Islet precursor cell (in vitro differentiated cells): ENCODE measurements at places on chromosomes 2 and 18.

DNA sequence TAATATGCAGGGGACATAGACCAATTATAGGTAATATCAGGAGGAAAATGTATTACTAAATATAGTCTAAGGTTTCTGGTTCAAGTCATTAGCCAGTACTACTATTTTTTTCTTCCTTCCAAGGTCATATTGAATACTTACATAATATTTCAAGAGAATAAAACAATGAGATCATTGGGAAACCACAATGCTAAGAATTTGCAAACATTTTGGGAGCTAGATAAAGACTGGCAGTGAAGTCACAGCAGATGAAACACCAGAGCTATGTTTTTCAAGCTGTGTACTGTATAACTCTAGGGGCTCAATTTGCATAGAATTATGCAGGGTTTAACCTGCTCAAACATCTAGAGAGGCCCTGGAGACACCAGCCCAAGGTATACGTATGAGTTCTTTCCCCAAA, 80.5 kb upstream of the KCNH7 start:
- DNase-seq, result no peak

DNA sequence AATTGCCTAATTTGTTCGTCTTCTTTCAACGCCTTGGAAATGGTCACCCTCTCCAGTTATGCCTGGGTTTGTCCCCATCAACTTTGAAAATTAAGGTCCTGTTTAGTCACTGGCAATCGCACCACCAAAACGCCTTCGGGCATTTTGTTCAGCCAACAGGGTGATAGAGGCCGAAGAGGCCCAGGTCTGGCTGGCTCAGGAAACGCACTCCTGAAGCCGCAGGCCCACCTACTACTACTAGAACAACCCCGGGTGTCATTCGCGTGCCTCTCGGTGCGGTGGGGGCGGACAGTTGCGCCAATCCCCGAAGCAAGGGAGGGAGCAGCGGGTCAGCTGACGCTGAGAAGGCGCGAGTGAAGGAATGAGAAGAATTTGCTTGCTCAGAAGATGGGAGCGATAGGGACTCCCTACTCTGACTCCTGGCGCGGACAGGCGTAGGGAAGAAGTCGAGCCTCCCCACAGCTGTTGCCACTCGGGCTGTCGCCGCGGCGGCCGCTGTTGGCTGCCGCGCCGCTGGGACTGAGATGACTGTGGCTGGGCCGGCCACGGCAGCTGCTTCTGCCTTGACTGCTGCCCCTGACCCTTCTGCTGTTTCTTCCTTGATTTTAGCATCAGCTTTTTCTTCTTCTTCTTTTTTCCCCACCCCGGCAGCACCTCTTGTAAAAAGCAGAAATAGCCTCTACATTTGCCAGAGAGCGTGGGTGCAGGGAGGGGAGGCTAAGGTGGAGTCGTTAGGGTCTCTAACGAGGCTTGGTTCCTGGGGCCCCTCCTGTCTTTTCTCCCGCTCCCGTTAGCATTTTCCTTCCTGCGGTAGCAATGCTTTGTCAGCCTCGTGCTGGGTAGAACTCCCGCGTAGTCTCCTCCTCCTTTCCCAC, 387.6 kb downstream of the FIGN start:
- DNase-seq, result peak; percentile 100

DNA sequence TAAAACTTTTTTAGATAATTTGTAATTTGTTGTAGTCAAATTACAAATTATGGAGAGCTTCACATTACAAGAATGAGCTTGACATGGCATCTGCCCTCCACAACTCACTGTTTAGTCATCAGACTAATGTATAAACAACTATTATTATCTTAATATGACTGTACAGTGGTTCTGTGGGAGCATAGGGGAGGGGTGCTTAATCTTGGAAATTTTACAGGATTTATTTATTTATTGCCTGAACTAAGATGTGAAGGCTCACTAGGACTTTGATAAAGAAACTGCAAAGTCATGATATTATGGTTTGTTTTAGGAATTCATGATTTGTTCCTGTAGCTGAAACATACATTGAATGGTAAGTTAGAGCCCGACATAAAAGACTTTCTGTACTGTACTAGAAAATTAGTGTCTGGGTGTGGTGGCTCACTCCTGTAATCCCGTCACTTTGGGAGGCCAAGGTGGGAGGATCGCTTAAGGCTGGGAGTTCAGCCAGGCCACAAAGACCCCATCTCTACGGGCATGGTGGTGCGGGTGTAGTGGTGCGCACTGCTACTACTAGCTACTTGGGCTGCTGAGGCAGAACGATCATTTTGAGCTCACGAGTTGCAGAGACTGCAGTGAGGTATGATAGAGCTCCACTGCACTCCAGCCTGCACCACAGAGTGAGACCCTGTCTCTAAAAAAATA, 2.1 kb downstream of the MARCHF7 start:
- no peak for DNase-seq

GRCh38 chr2:19176977-19177376, 181.4 kb downstream of the OSR1 start:
- DNase-seq, result no peak

GRCh38 chr18:12659904-12660605, 2.1 kb upstream of the SPIRE1 start:
- DNase-seq, result no peak

DNA sequence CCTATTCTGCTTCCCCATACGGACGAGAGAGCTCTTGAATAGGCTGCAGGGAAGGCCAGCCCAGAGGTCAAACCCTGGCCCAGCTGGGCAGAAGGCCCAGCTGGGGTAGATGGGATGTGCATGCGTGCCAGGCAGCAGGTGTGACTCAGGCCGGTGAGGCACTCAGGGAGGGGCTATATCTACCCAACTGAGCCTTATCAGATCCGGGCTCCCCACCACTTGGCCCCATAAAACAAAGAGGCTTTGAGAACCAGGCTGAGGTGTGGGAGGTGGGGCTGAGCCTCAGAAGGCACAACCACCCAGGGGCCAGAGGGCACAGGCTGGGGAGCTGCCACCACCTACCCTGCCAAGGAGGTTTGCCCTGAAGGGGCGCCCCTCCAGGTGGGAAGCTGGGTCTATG, 8.0 kb upstream of the CFAP65 start:
- DNase-seq, result no peak

DNA sequence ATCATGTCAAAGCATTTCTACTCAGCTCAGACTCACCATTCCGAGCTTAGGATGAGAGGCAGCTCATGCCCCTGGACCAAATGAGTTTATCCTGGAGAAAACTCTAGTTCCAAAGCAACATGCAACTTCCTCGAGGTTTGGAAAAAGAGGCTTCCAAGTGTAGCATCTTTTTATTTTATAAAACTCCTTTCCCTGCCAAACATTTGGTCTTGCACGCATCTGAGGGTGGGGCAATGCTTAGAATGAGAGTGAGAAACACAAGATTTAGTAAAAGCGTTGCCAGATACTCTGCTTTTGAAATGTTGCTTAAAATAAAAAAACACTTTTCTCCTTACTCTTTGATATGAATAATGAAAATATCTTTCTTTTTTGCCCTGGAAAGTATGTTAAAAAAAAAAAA, 151.5 kb downstream of the NCKAP5 start:
- DNase-seq, result no peak

- peak; percentile 87 for DNase-seq
These were observed 118.1 kb upstream of the CXCR4 start for GRCh38 chr2:136236019-136236418.

GRCh38 chr2:112317303-112318158, 42.1 kb downstream of the ZC3H6 start:
- DNase-seq, result no peak

DNA sequence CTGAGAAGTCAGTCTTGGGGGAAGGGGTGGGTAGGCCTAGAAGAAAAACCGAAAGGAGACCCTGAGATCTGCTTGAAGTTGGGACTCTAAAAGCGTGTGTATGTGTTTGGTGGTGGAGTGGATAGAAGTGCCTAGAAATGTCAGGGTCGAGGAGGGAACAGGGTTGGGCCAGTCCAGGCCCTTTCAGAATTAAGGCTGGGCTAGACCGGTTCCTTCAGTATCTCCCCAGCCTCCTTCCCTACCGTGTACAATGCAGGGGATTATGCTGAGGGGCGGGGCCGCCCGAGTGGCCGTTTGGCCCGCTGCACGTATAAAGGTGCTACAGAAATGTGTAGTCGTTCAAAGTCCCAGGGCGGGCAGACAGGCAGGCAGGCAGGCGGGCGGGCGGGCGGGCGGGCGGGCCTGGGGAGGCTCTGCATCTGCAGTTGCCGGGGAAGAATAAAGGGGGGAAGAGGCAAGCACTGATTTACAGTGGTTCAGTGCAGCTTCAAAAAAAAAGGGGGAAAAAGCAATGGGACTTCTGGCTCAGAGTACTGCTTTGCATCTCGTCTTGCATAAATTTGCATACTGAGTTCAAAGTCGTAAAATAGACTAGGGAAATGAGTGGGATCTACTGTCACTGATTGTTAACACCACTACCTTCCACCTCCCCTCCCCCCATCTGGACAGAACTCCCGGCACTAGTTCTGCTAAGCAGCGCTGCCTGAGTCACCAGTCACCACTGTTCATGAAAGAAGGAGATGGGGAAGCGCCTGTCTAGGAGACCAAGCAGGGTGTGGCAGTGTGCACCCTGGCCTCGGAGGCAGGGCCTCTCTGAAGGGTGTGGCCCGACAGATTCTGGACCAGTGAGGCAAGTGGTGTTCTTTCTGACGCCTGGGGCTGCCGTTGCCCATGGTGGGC, 3.6 kb downstream of the IGFBP2 start:
- peak; percentile 90 for DNase-seq

GRCh38 chr2:81672923-81673322, 1368.4 kb upstream of the LRRTM1 start:
- DNase-seq, result no peak

DNA sequence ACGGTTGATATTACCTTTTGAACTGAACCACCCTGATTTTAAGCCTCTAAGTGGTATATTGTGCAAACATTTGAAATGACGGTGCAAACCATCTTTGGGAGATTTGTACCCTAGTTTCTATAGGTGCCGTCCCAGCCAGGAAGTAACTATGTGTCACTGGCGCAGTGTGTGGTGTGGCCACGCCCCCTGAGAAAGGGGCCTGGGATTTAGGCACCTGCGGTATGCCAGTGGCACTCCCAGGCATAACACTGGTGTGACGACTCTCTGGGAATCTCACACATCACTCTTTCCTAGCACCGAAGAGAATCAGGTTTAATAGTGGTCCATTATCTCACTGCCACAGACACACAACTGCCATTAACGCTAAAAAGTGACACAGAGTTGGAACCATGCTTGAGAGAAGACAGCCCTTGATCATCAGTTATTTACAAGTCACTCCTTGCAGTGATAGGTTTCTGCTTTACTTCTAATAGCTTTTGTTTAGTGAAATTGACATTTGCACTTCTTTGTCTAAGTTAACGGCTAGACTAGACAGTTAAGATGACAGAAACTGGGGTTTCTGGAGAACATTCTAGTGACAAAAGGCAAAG, 11.1 kb downstream of the AQP4 start:
- peak; percentile 64 for DNase-seq

DNA sequence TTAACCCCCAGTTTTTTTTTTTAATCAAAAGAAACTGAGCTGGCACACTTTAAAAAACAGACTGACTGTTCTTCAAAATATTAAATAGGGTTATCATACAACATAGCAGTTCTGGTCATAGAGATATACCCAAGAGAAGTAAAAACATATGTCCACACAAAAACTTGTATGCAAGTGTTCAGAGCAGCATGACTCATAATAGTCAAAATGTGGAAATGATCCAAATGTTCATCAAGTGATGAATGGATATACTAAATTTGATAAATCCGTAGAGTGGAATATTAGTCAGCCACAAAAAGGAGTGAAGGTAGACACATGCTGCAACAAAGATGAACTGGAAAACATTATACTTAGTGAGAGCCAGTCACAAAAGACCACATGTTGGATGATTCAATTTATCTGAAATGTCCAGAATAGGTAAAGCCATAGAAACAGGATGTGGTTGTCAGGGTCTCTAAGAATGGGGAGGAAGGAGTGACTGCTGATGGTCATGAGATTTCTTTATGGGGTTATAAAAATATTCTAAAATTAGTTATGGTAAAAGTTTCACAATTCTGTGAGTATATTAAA, 5.1 kb downstream of the SMIM21 start:
- DNase-seq, result no peak

DNA sequence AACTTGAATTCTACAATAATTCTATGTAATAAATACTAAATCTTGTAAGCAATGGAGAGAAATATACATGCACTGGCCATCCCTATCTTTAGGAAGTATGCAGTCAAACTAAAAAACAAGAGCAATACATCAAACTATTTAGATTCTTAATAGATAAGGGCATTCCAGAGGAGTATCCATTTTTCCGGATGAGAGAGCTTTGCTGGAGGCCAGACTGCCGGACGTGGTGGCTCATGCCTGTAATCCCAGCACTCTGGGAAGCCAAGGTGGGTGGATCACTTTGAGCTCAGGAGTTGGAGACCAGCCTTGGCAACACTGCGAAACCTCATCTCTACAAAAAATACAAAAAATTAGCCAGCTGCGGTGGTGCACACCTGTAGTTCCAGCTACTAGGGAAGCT, 60.8 kb downstream of the KIF5C start:
- no peak for DNase-seq
